ENCODE measurements at places on chromosomes 6 and 20. TPM values are rescaled to one million over a fixed set of nuclear protein-coding genes. Genes with fewer than 3 reads are reported as not detected.

DNA sequence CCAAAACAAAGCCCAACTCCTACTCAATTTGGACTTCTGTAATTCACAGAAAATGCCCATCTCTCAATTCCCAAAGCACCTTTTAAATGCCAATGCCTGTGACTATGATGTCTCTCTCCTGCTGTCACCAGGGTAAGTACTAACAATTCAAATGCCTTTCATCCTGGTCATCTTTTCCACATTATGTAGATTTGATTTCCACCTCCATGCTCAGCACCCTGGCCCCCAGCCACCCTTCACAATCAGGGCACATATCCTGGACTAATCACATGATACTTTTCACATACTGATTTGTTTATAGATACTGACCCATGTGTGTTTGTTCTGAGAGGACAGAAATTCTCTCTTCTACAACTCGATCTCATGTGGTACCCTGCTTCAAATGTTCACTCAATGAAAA is 236.3 kb downstream of the PTPRK start:
- no peak overlapping the region for H3K27ac ChIP-seq
- no peak overlapping the region for H3K4me3 ChIP-seq
- no peak for DNase-seq
- H3K27me3 ChIP-seq = no peaks in the 10 kb centered on the region

GRCh38 chr20:23058240-23058639 is 8.8 kb upstream of the THBD start:
- no peaks in the 10 kb centered on the region for H3K36me3 ChIP-seq
- DNase-seq = no peak
- H3K4me1 ChIP-seq = peaks cover 4% of the 10 kb centered on the region

MCM8 gene
- 3.6 TPM for total RNA-seq

BPIFB4 gene
- not detected for total RNA-seq

C20orf144 gene
- total RNA-seq = not detected

TMEM244 gene
- not detected for total RNA-seq
